Frontal cortex (tissue), 4 donors: ENCODE measurements at places on chromosomes 1 and 21. TPM values are rescaled to one million over a fixed set of nuclear protein-coding genes. Genes with fewer than 3 reads are reported as not detected.

Gene UTS2
- total RNA-seq: not detected

Gene PINK1
- total RNA-seq: 119 TPM

- no peak for DNase-seq
Measured at GRCh38 chr1:208686592-208686991, 442.4 kb upstream of the PLXNA2 start.

DNA sequence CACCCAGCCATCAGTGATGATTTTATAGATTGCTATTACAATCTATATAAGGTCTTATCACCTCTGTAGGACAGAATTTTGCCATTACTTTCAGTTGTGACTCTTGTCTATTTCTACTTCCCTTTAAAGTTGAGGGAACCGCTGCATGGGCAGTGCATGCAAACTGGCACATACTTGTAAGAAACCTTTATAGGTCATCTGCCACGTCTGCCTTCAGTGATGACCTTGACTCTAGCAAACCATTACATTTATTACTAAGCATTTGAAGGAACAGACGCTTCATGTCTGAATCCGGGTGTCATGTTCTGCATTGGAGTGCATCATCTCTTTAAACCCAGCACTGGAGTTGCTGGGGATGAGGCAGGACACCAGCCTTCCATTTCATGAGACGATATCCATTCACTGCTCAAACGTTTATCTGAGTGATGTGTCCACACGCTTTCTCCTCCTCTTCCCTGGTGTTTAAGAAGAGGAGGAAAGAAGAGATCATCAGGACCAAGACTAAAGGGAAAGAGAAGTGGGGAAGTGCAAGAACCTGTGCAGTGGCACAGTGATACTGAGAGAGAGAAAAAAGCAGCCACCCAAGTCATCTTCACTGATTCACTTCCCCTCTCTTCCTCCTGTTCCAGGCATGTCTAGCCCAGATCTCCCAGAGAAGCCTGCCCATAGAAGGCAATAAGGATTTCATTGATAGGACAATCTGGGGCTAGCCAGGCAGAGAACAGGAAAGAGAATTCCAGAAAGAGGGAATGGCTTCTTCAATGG, 14.1 kb downstream of the CCSAP start:
- no peak for DNase-seq

Gene RHBDL2
- 0.41 TPM for total RNA-seq

DNA sequence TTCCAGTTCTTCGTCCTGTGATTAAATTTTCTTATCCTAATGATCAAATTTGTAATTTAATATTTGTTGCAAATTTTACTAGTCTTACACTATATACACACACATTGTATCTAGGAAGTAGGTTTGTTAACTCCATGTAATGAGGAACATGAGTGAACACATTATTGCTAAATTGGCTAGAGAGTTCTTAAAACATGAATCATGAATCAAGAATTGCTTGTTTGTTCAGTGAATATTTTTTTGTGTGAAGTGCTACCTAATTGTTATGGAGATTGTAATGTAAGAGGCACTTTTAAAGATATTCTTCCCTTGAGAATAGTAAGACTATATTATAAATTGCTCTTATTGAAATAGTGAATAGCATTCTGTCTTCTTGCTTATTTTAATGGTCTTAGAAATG, 4.6 kb downstream of the GPSM2 start:
- no peak for DNase-seq

DNA sequence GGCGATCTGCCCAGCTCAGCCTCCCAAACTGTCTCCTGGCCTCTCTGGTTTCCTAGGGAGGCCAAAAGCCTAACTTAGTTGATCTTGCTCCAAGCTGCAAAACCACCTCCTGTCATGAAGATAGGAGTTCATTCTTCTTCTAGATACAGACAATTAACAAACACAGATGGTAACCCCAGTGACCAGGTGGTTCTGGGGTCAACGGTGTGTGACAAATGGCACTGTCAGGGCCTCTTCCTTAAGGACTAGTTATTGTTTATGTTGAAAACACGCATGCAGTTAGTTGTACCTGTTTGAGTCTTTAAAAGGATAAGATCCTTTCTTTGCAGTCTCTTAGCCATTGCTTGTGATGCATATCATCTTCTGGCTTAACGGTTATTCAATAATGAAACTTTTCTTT, 4.6 kb upstream of the UMODL1 start:
- no peak for DNase-seq

- DNase-seq: no peak
Measured at GRCh38 chr1:222786121-222786520, 28.7 kb upstream of the DISP1 start.
